Fibroblast of skin of scalp (primary cell): ENCODE measurements at places on chromosomes 11 and 22.

GRCh38 chr22:37202716-37203115, 9.6 kb downstream of the SSTR3 start:
- no peak for DNase-seq

DNA sequence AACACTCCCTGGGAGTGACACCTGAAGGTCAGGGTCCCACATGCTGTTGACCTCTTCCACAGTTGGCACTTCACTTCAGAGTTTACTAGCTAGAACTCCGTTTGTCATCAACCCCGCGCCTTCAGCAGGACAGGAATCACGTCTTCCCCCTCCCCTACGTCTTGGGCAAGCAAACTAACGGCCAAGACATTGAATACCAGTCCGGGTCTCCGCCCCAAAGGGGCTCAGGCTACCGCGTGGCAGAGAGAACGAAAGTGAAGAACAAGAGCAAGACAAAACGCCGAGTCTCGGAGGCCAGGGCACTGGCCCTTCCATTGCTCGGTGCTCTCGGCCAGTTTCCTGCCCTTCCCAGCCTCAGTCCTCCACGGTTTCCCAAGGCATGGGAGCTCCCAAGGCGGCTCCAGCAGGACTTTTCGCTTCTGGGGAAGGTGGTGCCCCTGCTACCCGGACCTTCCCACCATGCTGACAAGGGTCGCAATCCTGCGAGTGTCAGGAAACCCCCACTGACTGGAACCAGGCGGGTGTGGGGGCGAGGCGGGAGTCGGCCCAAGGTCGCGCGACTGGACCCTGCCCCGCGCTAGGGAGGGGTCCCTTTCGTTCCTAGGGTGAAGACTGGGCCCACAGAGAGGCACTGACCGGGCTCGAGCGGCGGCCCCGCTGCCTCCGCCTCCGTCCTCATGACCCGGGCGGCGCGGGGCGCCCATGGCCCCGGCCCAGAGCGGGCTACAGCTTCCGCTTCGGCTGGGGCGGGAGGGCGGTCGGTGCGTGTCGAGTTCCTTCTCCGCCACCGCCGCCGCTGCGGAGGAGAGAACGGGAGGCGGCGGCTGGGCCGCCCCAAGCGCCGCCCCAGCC, at the start of gene GUCD1:
GUCD1 (minus strand) TSS at position 826 of the 852 bp plus-strand sequence; CDS start at position 679, 147 bp downstream.
- peak; percentile 37 for DNase-seq

DNA sequence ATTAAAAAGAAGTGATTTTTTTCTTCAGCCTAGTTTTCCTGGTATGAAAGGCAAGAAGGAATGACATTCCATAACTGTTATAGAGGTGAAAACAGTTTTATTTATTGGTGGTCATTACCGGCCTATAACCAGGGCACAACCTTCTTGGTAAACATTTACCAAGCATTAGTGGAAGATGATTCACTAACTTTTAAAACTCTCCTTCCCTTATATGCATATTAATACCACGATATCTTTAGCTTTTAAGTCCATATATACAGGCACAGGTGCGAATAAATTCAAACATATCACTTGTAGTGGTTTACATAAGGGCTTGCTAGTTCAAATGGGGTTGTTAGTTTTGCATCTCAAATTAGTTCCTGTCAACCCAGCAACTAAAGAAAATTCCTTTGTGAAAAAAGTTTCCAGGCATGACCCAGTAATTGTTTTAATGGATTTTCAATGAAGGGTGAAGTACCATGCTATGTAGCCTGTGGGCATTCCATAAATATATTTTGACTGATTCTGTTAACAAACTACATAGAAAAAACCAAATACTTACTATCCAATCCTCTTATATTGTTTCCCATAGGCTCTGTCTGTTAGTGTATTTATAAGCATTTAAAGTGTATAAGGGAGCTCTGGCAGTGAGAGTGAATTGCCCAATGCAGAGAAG, 30.6 kb upstream of the ROBO3 start:
- no peak for DNase-seq

DNA sequence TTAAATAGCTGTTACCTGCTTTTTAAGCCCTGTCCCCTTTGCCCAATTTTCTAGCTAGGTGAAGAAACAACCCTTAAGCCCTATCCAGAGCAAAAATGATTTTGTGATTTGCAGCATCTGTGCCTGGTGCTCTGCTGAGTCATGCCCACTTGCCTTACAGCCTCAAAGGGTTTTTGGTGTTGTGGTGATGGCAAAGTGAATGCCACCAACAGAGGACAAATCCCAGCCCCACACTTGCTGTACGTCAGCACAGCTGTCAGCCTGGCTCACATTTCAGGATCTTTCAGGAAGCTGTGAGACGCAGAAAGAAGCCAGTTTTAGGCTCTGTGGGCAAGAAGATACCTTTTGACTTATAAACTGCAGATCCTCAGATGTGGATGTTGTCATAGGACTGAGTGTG, 401.7 kb downstream of the TENM4 start:
- DNase-seq = peak; percentile 26

GRCh38 chr11:21511835-21512440, 680.9 kb upstream of the ANO5 start:
- DNase-seq = peak; percentile 27

- DNase-seq = peak; percentile 73
These were observed 341.0 kb downstream of the ETS1 start for GRCh38 chr11:128246364-128246801.

DNA sequence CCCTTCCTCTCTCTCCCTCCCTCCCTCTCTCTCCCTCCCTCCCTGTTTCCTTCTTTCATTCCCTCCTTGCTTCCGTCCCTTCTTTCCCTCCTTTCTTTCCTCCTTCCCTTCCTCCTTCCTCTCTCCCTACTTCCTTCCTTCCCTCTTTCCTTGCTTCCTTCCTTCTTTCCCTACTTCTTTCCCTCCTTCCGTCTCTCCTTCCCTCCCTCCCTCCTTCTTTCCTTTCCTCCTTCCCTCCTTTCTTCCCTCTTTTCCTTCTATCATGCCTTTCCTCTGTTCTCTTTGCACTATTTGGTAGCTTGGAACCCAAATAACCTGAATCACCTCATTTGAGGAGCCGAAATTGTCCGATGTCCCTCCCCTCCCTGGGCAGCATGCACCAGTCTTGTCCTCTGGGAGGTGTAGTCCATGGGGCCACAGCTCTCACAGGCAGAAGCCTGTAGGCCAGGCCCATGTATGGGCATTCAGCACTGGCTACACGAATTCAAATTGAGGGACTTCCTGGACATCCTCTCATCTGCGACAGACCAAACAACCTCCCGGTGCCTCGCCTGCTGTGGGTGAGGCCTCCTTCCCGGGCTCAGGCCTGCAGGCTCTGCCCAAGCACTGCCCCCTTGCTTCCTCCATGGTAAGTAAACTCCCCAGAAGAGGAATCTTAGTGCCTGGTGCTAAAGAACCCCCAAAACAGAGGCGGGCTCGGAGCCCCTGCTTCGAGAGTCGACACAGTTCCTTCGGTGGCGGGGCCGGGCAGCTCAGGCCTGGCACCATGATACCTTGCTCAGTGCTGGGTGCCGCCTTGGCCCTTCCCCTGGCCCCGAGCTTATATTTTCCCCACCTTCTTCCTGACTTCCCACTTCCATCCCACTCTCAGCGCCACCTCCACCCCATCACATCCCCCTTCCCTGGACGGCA, 454.1 kb upstream of the CADM1 start:
- no peak for DNase-seq

GRCh38 chr11:47616726-47617416, 22.7 kb upstream of the C1QTNF4 start:
- peak; percentile 68 for DNase-seq

DNA sequence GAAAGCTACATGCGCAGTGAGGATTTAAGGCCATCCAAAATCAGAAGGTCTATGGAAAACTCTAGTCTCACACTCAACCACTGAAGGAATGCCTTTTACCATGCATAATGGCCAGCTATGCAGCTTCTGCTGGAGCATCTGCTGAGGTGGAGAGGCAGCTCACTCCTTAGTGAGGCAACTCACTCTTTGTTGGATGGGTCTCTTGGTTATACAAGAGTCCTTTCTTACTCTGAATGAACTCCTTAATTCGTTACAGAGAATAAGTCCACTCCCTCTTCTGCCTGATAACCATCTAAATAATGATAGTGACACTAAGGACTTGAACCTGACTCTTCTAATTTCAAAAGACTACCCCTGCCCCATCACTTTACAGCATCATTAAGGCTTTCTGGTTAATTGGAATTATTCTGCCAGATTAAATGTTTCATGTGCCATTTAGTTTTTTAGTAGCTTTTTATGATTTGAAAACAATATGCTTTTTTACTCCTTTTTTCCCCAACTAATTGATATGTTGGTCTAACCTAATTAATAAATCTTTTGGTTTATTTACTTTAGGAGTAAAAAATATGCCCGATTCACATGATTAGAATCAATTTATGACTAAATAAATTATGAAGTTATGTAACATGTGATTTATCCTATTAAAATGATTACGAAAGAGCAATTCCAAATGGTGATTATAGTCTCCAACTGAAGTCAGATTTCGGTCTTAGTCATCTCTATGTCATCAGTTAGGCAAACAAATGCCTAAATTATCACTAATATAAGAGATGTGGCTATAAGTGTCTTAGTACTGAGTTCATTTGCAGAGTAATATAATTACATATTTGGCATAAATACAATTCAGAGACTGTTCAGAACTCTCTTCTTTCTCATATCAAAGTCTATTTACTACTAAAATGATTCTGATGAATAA, 286.7 kb upstream of the CCDC90B start:
- DNase-seq = peak; percentile 49

GRCh38 chr11:34747251-34747650, 126.4 kb downstream of the EHF start:
- DNase-seq = no peak

- no peak for DNase-seq
These were observed 15.3 kb downstream of the PHF21A start for GRCh38 chr11:46105926-46106325.

GRCh38 chr11:115256397-115257197, 247.6 kb downstream of the CADM1 start:
- no peak for DNase-seq

DNA sequence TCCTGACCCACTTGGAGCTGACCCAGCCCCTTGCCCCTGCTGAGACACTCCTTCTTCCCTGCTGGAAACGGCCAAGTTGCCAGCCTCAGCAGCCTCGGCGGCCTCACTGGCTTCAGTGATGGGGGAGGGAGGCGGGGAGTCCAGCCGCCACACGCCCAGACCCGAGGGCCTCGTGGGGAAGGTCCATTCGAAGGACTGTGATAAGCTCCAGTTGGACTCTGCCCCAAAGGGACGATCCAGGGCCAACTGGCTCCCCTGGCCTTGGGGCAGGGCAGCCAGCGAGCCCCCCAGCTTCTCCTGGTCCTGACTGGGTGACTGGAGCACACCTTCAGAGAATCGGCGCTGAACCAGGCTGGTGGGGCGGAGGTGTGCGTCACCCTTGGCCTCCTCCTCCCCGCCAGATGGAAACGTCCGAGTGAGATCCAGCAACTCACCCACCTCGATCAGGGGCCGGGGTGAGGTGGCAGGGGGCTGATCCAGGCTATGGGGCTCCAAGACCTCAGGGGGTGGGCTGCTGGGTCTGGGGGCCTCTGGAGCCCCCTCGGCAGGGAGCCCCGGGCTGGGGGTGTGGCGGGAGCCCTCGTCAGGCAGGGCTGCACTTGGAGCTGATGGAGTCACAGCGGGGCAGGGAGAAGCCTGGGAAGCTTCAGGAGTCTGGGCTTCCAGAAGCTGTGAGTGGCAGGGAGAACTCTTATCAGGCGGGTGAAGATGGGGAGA, 11.5 kb downstream of the TNKS1BP1 start:
- no peak for DNase-seq

GRCh38 chr11:95284057-95285052, 53.4 kb upstream of the SESN3 start:
- DNase-seq = no peak

- no peak for DNase-seq
These were observed 471.4 kb downstream of the SOX6 start for GRCh38 chr11:15884777-15885540.

- no peak for DNase-seq
These were observed 44.1 kb upstream of the SEZ6L start for GRCh38 chr22:26124991-26125725.

DNA sequence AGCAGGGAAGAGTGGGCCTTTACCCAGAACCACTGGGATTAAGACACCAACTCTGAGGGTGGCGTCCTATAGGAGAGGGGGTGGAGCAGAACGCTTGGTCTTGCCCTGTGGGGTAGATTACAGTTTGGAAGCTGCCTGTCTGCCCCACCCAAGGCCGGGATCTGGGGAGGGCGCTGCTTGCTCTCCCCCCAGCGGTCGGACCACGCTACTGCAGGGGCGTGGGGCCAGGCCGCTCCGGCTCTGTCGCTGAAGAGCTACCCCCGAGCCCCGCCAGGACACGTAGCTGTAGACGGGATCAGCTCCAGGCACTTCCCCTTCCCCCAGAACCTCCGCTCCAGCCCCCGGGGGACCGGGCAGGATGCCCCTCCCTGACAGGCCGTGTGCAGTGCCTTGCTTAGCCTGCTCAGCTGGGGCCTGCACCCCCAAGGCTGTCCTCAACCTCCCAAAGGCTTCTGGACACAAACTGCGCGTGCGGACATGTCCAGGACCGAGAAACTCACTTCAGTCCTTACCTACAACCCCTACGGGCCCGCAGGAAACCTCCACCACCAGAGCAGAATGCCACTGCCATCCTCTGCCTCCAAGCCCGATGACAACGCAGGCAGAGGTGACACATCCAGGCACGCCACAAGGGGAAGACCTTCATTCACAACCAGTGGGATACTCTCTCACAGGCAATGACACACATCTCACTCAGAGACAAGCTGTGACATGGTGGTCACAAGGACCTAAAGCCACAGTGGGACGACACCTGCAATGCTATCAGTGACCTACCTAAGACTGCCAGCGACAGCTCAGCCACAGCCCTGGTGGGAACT, 3.6 kb downstream of the AHNAK start:
- DNase-seq = peak; percentile 94

- DNase-seq = no peak
These were observed 261.1 kb downstream of the BUD13 start for GRCh38 chr11:116511684-116512083.

GRCh38 chr11:102237096-102237735, 80.1 kb upstream of the BIRC3 start:
- DNase-seq = peak; percentile 69

DNA sequence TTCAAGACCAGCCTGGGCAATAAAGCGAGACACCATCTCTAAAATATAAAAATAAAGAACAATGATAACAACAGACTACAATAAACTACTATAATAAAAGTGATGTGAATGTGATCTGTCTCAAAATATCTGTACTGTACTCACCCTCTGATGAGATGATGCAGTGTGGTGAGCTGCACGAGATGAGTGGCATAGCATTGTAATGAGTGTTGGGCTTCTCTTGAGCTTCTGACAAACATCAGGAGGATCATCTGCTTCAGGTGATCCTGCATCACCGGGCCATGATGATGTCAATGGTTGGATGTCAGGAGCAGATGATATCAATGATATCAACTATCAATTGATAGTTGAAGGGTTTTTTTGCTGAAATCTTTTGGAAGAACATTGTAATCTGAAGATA, 52.4 kb upstream of the INCENP start:
- DNase-seq = no peak

GRCh38 chr11:60922906-60923305, 1.4 kb upstream of the TMEM132A start:
- no peak for DNase-seq
